ENCODE measurements at places on chromosomes 5 and 9.

DNA sequence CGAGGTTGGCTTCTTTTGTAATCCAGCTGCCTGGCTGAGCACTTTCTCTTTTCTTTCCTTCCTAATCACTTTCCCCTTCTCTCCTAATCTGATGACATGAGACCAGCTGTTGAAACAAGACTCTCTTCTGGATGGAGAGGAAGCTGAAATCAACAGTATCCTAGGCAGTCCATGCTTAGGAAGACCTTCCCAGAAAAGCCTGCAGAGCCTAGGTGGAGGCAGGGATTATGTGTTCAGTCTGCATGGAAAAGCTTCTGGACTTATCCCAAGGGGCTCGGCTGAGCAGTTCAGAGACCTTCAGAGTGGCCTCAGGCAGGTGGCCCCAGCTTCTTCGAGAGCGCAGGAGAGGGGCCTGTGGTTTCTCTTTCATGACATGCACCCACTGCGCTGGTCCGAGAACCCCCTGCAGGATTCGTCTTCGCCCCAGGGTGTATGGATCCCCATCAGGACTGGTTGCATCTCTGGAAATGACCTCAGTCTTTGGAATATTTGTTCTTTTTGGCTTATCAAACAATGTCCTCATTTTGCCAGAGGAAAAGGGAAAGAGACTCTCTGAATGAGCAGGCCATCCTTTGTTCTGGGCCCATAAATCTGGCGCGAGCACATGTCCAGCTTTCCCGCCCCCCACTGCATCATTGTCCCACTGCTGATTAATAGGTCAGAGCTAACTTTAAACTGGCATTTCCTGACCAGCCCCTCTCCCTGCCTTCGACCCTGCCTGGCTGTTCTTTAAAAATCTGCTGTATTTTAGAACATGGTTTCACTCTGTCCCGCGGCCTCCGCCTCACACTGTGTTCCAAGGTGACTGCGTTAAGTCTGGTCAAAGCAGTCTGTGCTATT, 177.9 kb upstream of the KLF4 start:
- DNase-seq, result no peak

DNA sequence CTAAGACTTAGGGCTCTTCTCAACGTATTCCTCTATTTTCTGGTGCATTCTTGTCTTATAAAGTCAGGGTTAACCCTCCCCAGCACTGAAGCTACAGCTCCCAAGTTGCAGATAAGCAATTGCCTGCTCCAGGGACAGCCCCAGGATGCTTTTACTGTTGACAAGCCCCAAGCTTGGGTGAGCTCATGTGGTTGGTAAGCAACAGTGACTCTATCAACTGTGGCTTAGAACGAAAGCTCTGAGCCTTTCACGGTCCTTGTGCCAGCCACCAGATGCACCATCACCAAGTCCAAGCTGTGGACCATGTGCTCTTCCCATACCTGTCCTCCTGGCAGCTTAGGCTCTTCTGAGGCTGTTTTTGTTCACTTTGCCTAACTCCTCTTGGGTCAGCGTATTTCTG, 13.5 kb downstream of the ADRB2 start:
- DNase-seq, result no peak

DNA sequence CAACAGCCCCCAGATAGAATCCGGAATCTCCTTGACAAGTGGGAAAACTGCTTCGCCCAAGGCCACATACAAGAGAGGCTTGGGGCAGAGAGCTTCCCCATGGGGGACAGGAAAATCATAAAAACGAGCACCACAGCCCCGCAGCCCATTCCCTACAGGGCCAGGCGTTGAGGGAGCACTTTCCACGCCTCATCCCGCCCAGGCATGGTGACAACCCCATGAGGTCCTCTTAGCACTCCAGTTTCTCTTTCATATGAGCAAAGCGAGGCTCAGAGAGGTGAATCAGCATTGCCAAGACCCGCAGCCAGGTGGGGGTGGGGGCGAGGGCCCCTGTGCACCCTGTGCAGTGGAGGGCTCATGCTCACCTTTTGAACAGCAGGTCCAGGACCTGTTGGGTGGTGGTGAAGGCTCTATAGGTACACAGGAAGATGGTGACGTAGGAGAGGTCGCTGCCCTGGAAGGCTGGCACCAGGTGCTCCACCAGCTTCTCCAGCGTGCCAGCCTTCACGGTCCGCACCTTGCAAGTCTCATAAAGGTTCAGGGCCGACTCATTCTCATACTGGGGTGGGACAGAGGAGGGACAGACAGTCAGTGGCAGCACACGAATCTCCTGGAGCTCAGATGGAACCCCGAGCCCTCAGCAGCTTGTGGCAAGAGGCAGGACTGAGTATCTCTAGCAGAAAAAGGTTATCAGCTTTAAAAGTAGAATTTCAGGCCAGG, 10.9 kb downstream of the RALGDS start:
- no peak for DNase-seq

DNA sequence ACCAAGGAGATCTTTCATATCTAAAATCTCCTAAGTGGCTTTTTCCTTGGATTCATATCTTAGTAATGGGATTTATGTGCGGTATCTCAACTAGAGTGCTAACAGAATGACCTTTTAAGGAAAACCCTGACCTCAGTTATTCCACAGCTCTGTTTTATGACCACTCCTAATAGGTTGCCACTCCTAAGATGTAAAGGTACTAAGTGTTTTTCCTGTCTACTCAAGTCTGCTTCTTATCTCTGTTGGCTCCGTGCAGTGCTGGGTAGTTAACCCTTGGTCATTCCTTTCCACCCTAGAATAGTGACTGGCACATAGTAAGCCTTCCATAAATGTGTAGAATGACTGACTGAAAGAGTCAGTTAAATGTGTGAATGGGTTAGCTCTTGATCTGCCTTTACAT, 161.4 kb downstream of the DOCK2 start:
- DNase-seq, result no peak

DNA sequence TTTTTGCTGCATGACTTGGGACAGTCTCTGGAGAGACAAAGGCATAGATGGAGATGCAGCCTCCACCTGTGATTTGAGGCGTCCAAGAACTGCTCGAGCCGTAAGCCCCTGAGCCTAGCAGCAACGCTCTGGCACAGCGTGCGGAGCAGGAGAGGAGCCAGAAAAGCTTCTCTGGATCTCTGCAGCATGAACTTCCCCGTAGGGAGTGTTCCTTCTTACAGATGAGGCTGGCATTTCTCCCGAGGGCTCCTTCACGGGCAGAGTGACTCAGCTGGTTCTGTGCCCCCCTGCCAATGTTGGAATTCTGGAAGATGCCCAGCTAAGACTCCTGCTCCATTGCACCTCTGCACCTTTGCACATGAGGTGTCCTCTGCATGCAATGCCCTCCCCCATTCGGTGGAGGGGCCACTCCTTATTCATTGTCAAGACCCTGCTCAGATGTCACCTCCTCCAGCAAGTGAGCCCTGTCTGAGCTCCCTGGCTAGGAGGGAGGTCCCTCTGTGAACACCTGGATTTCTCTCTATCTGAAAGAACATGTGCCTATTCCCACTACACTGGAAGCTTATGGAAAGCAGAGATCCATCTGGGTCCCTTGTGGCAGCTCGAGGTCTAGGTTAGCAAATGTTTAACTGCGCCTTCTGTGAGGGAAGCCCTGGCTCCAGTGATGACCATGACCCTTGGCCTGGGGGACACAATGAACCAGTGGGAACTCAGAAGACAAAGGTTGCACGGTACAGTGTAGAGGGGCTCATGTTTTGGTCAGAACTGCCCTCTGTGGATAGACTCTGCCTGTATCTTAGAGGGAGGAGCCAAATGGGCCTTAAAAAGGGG, 39.6 kb downstream of the SH3PXD2B start:
- DNase-seq, result no peak

GRCh38 chr9:36637491-36638270, 65.0 kb downstream of the MELK start:
- no peak for DNase-seq

DNA sequence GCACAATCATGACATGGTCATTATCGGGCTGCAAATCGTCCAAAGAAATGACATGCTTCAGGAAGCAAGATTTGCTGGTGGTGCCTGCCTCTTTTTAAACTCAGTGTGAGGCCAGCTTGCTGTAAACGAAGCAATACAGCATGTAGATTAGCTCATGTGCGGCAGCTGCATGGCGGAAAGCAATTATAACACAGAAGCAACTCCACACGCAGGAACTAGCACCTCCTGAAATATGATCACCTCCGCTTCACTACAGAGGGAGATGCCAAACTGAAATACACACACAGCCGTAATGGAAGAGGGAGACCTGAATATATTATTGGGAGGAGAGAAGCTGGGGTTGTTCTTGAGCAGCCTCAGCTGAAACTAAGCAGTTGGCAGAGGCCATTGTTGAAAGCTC, 312.5 kb downstream of the PSAT1 start:
- DNase-seq, result no peak

GRCh38 chr9:93468763-93469456, 15.5 kb upstream of the FAM120AOS start:
- no peak for DNase-seq

DNA sequence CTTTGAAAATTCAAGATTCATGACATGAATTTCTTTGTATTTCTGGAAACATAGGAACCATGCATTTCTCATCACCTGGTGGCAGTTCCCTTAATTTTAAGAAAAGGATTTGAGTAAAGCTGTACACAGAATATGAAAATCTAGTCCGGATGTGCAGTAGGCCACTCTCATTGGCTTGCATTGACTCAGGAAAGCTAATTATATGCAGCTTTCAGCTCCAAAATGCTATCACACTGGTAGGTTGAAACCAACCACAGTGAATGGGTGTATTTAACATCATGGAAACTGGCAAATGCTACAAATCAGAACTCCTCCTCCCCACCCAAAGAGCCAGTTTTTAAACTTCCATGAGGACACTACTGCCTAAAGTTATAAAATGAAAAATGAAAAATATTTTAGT, 161.6 kb upstream of the FBXL17 start:
- DNase-seq, result no peak

DNA sequence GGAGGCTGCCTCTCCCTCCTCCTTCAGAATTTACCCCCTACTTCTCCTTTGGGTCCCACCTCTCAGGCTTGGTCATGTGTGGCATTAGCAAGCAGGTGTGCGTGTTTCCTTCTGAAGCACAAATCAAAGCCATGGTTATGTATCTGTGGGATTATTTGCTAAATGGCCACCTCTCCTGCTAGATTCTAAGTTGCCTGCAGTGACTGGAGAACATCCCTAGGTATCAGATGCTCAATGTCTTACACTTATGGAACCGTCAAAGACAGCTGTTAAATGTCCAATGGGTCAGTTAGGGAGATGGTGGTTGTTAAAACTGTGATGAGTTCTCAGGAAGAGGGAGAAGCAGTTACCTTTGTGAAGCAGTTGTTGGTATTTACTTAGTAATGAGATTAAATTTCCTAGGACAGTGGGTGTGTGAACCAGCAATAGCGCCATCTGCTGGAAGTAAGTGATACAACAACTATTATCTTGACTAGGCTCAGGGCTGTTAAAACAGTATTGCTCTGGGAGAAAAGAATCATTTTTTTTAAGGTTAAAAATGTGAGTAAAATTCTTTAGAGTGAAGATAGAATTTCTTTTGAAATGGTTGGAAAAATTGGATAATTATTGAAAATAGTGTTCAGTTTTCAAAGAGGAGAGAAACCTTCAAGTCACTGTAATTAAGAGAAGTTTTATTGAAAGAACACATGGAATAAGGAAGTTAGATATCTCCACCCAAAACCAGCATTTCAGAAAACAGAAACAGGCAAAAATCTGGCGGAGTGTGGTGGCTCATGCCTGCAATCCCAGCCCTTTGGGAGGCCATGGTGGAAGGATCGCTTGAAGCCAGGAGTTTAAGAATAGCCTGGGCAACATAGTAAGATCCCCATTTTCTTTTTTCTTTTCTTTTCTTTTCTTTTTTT, 71.3 kb downstream of the TMC1 start:
- no peak for DNase-seq

- no peak for DNase-seq
Measured at GRCh38 chr5:142819292-142819691, 49.1 kb downstream of the ARHGAP26 start.

- DNase-seq, result no peak
Measured at GRCh38 chr9:27349698-27350080, 52.7 kb upstream of the EQTN start.

- DNase-seq, result peak; percentile 57
Measured at GRCh38 chr5:151164687-151165392, 7.3 kb upstream of the ANXA6 start.

DNA sequence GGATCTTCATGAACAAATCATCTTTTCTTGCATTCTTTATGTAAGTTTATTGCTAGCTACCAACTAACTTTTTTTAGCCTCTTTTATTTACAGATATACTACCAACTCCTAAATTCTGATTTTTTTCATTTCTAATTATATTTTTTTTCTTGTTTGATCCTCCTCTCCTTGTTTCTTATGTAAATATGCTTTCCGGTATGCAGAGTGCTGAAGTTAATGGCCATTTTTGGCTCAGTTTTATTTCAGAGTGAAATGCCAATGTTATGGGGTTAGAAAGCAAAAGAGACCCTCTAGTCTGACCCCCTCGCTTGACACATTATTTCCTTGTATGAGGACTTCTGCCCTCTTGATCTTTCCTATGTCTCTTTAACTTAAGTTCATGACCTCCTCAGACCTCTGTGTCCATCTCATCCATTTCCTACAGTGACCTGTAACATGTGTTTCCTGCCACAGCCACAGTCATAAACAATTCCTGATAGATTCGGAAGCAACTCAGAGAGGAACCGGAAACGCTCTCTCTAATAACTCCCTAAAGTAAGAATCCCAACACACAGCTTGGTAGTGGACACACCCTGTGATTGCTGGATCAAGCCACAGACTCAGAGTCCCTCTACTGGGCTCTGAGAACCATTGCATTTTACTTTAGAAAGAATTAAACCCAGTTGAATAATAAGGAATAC, 42.9 kb upstream of the AFAP1L1 start:
- no peak for DNase-seq

GRCh38 chr5:143896966-143897365, 85.0 kb downstream of the HMHB1 start:
- no peak for DNase-seq

DNA sequence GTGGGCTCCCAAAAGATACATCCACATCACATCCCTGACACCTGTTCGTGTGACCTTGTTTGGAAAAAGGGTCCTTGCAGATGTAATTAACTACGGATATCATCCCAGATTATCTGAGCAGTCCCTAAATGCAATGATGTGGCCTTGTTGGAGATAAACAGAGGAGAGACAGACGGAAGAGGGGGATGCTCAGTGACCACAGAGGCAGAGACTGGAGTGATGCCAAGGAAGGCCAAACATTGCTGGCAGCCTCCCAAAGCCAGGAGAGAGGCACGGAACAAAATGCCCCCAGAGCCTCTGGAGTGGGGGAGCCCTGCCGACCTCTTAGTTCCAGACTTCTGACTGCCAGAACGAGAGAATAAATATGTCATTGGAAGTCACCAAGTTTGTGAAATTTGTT, 15.0 kb upstream of the VAV2 start:
- DNase-seq, result no peak

DNA sequence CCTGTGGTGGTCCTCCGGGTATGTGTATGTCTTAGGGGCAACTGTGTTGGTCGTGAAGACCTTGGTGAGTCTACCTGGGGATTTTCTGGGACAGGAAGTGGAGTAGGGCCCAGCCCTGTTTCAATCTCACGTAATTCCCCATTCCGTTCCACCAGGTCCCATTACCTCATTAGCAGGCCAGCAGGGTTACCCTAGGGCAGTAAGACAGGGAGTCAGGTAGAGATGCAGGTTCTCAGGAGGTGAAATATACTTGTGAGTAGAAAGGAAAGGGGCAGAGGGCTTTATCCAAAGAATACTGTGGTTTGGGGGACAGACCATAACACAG, 56.5 kb downstream of the MACROH2A1 start:
- no peak for DNase-seq

Data from stimulated activated CD8-positive, alpha-beta memory T cell treated with anti-CD3 and anti-CD28 coated beads, Interleukin-2, amount 100 ng/mL, for 1 hour (primary cell).